ENCODE measurements at places on chromosomes 5 and 9.

DNA sequence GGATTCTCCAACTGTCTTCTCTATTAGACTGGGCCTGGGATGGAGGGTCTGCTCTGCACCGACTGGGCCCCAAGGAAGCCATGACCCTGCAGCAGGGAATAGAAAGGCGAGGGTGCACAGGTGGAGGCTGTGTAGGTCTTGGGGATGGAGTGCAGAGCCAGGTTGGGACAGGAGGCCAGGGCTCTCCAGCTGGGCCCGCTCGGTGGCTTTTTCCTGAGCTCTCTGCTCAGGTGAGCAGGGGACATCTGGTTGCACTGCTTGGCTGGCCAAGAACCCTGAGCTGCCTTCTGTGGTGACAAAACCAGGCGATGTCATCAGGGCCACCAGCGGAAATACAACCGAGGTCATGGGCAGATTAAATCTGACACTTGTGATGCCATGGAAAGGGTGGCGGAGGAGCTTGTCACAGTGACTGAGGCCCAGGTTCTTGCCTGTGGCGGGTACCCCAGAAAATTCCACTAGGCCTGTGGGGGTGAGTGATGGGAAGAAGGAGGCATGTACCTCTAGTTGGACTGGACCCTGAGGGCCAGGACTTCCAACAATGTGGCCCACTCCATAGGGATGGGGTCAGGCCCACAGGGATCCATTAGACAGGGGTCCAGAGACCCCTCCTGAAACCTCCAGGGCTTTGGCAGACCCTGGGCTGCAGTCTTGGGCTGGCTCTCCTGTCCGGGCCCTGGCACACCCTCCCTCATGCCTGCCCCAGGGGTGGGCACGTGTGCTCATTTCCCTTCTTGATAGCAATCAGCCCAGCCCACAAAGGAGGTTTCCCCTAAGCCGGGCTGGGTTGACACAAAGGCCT is 4.4 kb upstream of the IL3 start:
- peak; percentile 7 for DNase-seq

GRCh38 chr5:150765011-150765798 is 6.4 kb upstream of the DCTN4 start:
- no peak for DNase-seq

DNA sequence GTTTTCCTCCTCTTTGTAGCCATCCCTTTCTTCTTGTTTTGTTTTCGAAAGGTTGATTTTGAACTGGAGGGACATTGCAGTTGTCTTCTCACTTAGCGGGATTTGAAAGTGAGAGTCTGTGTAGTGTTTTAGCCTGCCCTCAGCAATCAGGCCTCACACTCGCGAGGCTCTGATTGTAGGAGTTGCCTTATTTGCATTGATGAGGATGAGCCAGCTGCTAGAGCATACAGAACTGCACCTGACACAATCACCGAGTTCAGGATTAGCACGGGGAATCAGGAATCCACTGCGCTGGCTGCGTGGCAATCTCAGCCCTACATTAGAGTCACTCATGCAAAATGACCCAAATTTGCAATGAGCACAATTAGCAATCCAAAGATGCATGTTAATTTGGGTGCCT is 122.5 kb upstream of the TMEM161B start:
- DNase-seq, result no peak

DNA sequence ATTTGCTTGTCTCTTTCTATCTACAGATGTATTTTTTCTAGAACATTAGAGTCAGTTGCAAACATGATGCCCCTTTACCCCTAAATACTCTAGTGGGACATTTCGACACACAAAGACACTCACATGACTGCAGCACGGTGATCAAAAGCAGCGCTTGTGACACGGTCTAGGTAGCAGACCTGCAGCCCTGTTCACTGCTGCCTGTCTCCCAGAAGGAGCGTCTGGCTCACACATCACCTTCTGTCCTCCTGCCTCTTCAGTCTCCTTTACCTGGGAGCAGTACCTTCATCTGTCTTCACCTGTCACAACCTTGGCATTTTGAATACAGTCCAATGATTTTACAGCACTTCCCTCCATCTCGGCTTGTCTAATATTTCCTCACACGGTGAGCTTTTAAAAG is 51.9 kb upstream of the SH3PXD2B start:
- no peak for DNase-seq

DNA sequence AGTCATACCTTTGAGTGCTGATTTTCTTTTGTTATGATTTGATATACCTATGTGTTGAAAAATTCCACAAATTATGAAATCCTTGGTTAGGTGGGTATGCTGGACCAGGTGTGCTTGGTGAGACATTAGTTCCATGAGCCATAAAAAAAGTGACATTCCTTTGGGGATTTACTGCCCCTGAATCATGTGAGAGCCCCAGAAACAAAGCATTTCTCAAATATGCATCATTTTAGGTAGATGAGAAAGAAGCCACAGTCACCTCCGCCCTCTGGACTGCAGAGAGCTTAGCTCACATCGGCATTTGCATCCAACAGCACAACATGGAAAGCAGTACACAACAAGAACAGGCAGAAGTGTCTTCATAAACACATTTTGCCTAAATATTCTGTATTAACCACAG is 55.3 kb downstream of the DAP start:
- DNase-seq, result no peak
